ENCODE measurements at places on chromosomes 4 and X.

DNA sequence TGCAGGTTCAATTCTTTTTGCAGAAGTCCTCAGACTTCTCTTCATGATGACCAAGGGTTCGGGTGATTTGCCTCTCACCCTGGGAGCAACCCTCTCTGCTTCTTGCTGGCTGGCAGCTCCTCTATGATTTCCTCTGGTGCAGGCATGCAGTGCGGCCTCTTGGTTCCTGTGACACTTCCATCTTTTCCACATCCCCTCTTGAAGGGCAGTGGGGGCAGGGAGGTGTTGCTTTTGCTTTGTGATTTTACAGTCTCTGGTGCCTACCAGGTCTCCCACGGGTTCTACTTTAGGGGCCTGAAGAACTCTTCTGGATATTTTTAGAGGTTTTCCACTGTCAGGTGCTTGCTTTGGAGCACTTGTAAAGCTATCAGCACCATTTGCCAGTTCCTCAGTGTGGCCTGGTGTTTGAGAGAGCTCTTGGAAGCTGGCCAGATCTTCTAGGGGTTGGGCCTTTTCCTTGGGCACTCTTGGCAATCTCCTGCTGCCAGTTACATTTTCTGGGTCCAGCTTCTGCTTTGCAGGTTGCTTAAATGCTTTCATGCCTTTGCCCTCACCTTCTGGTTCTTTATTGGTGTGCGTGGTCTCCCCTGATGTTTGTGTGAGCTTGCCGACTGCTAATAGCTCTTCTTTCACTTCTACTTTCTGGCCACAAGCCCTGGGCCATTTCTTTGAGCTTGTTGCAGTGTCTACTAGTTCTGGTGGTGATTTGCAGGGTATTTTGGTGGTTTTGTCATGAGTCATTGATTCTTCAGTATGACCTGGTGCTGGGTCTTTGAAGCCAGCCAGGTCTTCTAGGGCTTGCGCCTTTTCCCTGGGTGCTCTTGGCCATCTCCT is 11.5 kb upstream of the CHST7 start:
- DNase-seq: peak; percentile 55

- DNase-seq: no peak
These were observed 31.3 kb downstream of the CD38 start for GRCh38 chr4:15809466-15809865.

DNA sequence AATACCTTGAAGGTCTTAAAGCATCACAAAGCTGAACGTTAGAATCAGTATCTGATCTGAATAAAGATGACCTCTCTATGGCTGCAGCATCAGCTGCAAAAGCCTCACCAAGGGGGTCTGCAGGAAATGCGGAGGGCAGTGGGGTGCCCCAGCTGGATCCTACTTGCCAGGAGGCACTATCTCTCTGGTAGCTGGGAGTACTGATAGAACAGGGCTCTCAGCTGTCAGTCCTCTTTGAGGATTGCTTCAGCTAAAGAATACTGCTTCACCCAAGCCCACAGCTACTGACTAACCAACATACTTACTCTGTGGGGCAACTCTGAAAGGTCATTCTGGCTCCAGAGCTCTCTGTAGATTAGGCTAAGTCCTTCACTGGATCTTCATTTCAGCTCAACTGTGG is 112.5 kb upstream of the ZFP42 start:
- DNase-seq: no peak

GRCh38 chr4:187504974-187505797 is 490.4 kb upstream of the ZFP42 start:
- DNase-seq: no peak

DNA sequence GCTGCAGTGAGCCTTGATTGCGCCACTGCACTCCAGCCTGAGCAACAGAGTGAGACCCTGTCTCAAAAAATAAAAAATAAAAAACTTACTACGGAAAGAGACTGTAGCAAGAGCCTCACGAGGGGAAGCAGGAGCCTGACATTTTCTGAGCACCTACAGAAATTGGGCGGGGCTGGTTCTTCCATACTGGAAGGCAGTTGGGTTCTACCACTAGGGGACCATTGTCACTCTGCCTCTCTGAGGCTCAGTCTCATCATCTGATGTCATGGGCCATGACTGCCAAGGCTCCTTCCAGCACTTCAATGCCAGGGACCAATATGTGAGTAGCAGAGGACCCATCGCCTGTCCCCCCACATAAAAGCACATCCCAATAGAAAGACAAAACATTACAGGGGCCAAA is 8.2 kb downstream of the SH3KBP1 start:
- no peak for DNase-seq

DNA sequence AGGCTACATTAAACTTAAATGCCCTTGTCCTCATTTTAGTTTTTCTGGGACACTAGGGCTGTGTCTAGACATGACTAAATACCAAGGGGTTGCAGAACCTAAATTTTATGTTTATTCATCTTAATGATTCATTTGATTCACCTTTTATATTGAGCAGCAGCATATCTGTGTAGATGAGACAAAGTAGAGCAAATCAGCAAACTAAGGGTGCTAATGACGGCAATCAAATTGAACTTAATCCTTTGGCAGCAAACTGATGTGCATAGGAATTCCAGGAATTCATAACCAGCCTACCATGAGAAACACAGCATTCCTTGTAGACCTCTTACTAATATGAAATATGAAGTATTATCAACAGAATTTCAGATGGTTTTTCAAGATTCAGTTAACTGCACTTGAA is 25.1 kb downstream of the EPHA5 start:
- no peak for DNase-seq

DNA sequence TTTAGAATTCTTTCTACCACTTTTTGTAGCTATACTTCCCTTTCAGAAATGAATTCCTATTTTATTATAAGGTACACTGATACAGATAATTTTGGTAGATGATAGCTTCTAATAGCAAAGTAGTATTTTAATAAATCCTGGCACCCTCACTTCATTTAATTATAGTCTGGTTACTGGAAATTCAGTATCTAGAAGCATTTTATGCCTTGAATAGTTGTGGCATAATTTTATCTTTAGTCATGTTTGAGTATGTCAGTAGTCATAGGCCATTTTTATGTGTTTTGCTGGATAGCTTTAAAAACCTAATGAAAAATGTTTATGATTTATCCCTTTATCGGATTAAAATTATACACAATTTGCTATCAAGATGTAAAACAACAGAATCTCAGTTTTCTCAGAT is 92.3 kb downstream of the DIAPH2 start:
- no peak for DNase-seq

DNA sequence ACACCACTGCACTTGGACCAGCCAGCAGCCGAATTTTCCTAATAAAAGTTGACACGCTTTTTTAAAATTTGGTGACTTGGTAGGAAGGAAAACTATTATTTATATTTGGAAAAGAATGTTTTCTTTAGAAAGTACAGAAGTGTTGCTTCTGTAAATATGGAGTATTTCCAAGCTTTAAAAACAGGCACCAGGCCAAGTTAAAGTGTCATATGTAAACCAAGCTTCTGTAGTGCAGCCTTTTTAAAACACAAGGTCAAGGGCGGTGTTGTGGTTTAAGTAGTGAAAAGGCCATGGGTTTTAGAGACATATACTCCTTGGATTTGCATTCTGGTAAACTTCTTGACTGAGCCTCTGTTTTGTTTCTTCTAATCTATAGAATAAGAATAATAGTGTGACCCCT is 62.7 kb downstream of the TRIM2 start:
- DNase-seq: peak; percentile 78

DNA sequence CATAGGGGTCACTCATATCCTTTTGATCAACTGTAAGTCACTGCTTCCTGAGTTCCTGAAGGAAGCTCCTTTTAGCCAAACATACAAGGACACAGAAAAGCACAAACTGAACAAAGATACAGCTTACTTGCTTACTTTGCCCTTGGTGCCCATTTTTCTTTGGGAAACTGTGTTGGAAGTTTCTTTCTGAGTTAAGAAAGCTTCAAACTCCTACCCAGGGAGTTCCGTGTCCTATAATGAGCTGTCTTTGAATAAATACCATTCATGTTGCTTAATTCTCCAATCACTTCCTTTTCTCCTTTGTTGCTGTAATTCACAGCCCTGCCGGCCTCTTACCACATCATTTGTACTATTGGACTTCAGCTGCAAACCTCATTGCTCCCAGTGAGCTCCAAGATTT is at the start of gene ADH4:
ADH4 (minus strand) TSS at position 228 of the 400 bp plus-strand sequence; CDS start at position 153, 75 bp downstream.
- peak; percentile 18 for DNase-seq

- DNase-seq: no peak
These were observed 81.4 kb upstream of the WDR1 start for GRCh38 chr4:10197952-10198351.

DNA sequence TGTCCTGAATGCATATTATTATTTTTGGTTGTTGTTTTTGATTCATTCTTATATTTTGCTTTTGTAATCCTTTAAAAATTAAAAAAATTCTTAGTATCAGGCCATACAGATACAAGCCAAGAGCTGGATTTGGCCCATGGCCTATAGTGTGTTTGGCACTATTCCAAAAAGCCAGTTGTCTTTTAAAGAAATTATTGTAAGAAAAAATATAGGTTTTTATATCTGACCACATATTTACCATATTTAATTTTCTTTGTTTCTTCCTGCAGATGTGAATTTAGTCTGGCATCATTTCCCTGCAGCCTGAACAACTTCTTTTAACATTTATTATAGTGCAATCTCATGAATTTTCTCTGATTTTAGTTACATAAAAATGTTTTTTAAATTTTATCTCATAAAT is 652.8 kb upstream of the NR3C2 start:
- DNase-seq: no peak

- no peak for DNase-seq
These were observed 57.2 kb downstream of the JADE1 start for GRCh38 chr4:128866691-128867090.

DNA sequence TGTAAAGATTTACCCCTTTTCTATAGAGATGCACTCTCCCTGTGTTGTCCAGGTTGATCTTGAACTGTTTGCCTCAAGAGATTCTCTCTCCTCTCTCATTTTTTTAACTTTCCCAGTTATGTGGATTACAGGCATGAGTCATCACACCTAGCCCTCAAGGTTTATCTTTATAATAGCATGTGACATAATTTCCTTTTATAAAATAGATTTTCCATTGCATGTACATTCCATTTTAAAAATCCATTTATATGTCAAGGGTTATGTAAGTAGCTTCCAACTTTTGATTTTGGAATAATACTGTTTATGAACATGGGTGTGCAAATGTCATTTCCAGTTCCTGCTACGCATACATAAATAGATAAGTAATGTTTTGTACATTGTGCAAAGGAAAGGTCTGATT is 20.6 kb downstream of the ZNF721 start:
- DNase-seq: no peak

DNA sequence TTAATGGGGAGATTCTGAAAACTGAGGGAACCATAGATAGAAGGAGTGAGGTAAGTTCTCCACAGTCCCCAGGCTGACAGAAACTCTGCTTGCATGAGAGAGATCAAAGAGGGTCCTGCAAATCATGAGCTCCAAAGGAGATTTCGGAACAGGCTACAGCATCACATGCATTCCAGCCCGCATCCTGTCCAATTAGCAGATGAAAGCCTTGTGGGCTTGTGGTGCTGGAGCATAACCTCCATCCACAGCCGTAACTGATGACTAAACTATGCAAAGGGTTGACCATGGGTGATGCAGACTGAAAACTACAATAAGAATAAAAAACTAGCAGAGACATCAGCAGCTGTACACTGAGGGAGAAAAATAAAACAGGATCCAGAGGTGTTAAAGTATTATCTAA is 654.5 kb downstream of the TLL1 start:
- no peak for DNase-seq

GRCh38 chr4:184583738-184584502 is 65.3 kb downstream of the CASP3 start:
- DNase-seq: no peak

DNA sequence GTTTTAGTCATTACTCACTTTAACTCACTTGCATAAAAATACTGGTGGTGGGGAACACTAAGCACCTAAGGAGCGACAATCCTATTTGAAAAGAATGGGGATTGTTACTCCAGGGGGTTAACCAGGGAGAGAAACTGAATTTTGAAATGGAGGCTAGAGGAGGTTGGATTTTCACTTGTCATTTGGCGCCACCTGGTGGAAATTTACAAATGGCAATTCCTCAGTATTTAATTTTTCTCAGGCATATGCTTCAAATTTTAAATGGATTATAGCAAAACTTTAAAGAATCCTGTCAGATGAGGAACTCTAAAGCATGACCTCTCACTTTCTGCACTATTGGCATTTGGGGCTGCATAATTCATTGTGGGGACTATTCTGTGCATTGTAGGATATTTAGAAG is 2.7 kb upstream of the GEMIN8 start:
- peak; percentile 62 for DNase-seq

- no peak for DNase-seq
These were observed 149.9 kb upstream of the IL15 start for GRCh38 chr4:141486375-141486997.

GRCh38 chr4:139774759-139775487 is 109.3 kb downstream of the MGST2 start:
- no peak for DNase-seq

GRCh38 chrX:139692506-139692849 is 15.5 kb downstream of the MCF2 start:
- no peak for DNase-seq

GRCh38 chr4:57554556-57555092 is 444.4 kb upstream of the IGFBP7 start:
- DNase-seq: no peak

GRCh38 chr4:128516301-128516969 is 228.8 kb upstream of the PGRMC2 start:
- DNase-seq: peak; percentile 90

GRCh38 chrX:2632533-2633504 is 58.3 kb upstream of the CD99 start:
- no peak for DNase-seq

- DNase-seq: peak; percentile 2
These were observed 516.9 kb downstream of the PDHA2 start for GRCh38 chr4:96356591-96357370.

GRCh38 chrX:71366674-71367256 is 608 bp downstream of the TAF1 start:
- no peak for DNase-seq

DNA sequence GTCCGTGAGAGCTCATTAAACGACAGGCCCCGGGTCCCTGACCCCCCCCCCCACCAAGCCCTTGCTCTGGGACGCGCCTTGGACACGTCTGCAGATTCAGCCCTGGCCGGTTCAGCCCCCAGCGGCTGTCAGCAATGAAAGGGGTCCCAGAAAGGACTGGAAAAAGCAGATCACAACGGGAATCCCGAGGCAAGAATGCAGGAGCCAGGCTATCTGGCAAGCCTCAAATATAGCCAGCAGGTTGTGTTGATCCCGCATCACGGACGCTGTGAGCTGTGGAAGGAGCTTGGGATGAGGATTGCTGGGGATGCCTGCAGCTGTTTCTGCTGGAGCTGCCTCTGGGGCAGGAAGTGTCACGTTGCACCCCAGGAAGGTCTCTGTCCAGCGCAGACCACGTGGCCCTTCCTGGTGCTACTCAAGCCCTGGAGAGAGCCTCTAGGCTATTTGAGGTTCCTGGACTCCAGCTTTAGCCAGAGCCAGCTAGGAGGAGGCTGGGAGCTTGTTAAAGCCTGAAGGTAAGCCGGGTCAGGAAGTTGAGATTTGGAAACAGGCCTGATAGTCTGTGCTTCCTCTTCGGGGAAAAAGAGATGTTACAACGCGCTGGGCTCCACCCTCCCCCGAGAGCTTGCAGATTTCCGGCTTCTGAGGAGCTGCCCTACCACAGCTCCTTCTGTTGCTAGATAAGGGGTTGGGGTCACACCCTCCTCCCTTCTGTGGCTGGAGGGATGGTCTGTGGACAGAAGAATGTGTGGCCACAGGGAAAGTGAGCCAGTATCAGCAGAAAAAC is 19.3 kb upstream of the CSF2RA start:
- DNase-seq: peak; percentile 14
